ENCODE measurements at places on chromosomes 4 and X.

DNA sequence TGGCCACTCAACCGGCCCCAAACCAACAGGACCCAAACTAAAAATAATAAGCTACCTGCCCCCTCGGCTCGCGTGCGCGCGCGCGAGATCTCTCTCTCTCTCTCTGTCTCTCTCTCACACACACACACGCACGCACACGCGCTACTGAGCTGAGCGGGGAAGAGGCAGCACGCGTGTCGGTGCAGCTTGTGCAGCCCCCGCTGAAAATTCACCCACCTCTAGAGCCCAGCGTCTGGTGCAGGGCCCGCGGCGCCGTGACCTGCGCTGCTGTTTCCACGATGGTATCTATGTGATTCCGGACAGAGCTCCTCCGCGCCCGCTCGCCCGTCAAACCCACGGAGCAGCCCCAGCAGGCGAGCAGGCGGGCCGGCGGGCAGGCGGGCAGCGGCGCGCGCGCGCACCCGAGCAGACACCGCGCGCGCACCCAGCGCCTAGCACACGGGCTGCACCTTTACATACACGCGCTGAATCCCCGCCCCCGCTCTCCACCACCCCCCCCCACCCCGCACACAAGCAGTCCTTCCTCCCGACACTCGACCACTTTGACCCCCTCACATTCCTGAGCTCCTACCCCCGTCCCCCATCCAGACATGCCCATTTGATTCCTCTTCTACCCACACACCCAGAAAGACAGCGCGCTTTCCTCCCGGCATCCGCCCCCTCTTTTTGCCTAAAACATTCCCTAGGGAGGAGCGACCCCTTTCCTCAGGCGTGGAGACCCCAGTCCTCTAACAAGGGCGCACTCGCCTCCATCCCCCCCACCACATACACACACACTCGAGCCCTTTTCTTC lies 1.0 kb downstream of the SLITRK4 start:
- DNase-seq, result no peak

DNA sequence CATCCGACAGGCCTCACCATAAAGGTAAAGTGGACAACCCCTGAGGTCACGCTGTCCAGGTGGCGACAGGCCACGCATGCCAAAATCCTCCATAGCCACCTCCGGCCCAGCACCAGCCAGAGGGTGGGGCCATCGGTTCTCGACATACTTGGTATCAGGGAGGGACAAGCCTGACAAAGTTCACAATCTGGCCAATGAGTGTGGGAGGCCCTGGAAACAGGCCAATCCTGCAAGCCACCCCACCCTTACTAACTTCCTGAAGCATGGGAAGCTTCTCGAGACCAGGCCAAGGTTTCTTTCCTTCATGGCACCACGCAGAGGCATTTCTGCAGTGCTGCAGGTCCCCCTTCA lies 73.8 kb downstream of the MTMR1 start:
- no peak for DNase-seq

- DNase-seq, result no peak
These were observed 69.4 kb upstream of the AGA start for GRCh38 chr4:177511611-177512010.

- DNase-seq, result no peak
These were observed 56.3 kb downstream of the ATP8A1 start for GRCh38 chr4:42600578-42600977.

DNA sequence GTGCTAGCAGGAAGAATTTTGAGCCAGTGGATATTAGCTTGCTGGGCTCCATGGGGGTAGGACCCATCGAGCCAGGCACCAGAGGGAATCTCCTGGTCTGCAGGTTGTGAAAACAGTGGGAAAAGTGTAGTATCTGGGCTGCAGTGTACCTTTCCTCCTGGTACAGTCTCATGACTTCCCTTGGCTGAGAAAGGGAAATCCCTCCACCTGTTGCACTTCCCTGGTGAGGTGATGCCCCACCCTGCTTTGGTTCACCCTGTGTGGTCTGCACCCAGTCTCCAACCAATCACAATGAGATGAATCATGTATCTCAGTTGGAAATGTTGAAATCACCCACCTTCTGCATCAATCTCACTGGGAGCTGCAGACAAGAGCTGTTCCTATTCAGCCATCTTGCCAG lies 341.4 kb upstream of the IRS4 start:
- DNase-seq, result no peak

DNA sequence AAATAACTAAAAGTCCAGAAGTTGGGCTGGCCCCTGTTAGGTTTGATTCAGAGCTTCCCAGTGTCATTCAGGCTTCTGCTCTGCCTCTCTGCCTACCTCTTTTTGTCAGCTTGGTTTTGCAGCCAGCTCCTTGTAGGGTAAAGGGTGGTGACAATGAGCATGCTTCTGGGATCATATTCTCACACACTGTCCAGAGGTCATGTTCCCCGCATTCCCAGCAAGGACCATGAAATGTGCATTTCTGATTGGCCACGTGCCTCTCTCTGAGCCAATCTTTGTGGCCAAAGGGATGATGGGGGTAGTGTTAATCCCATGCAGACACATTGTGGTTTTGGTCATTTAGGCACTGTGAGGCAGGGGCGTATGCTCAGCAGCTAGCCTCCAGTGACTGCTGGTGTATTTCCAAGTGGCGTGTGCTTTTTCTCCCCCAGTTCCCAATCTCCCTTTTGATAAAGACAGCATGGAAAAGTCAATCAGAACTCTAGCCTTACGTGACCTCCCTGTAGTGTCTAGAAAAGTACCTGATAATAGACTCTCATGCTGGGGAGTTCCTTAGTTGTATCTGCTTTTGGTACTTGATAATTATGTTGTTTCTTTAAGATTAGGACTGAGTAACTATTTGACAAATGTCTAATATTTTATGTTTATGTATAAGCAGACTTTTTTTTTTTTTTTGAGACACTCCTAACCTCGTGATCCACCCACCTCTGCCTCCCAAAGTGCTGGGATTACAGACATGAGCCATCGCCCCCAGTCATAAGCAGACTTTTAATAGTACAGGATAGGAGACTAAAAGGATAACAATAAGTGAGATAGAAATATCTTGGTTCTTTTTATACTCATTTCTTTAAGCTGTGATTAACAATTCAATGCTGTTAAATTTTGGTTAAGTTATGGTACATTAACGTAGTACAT lies 57.8 kb downstream of the KIAA0232 start:
- no peak for DNase-seq

- DNase-seq, result no peak
These were observed 69.6 kb downstream of the SPANXN4 start for GRCh38 chrX:143095321-143095720.

DNA sequence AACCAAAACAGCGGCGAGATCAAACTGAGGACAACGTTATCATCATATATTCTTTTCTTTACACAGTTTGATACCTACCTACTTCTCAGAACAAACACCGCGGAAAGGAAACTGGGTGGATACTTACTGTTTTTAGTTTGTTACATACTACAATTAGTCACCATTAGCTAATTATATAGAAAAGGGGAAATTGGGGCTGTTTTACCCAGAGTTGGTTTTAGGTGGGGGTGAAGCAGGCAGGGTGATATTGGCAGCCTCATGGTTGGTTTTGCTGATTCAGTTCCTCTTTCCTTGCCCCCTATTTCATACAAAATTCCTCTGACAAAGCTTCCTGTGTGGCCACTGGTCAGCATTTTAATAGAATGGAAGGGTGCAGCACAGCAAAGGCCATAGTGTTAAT lies 77.8 kb downstream of the SORBS2 start:
- DNase-seq, result no peak

- no peak for DNase-seq
These were observed 150.6 kb upstream of the MBNL3 start for GRCh38 chrX:132639446-132639845.

- DNase-seq, result no peak
These were observed 132.8 kb upstream of the FUNDC1 start for GRCh38 chrX:44675362-44676024.

DNA sequence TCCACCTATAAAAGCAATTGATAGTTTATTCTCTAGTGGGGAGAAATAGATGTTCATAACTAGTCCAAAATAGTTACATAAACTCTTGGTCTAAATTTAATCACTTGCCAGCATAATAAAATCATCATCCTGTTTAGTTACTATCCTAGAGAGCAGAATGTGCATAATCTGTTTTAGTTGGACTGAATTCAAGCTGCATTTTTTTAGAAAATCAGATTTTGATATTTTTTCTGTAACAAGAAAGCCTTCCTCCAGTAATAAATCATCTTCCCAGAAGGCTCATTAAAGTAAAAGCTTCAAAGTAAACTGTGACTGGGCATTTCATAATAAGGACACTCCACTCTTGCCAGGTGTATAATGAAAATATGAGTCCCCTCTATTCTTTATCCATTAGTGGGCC lies 453.1 kb downstream of the TRAM1L1 start:
- no peak for DNase-seq

- no peak for DNase-seq
These were observed 73.3 kb downstream of the NCAPG start for GRCh38 chr4:17884063-17884462.

DNA sequence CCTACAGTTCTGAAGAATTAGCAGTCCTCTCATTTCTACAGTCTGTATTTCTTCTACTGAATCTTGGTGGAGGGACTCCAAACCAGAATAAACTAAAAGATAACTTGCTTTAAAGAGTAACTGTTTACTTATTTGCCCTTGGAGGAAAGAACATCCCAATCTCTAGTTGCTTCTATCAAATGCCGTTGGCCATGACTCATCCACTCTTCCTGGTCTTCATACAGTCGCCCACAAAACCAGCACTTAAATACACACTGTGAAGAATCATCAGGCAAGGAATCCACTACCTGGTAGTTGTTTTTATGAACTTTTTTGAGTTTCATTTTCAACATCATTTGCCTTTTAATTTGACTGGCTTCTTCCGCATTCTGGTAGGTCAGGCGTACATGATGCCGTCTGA lies 14.2 kb downstream of the ZNF518B start:
- no peak for DNase-seq

DNA sequence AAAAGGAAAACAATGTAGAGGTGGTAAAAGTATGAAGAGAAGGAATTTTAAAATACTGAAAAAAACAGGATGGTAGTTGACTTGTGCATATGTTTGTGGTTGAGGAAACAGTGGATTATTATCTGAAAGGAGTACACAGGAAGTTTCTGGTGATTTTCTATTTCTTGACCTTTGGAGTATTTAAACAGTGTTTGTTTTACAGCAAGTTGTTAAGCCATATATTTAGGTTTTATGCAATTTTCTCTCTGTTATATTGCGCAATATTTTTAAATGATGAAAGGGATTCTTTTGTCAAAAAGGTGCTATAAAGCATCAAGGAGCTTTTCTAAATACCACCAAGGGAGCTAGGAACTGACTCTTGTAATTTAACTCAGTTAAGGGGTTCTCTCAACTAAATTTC lies 343.1 kb upstream of the MAOA start:
- DNase-seq, result no peak
